ENCODE measurements at places on chromosomes 3 and 15.

DNA sequence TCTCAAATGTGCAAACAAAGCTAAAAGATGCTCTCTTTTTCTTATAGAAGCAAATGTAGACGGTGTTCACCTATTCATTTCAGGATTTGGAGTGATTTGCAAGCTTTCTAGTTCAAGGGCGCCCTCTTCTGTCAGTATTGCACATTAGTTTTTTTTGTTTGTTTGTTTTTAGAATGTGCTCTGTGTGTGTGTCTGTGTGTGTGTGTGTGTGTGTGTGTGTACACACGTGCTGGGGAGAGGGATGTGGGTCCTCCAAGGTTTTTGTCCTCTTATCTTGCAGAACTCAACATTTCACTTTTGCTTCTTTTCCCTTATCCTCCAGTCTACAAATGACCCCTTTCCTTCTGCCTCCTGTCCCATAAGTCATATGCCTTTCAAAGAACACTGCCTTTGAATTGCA lies 23.5 kb downstream of the DNAH1 start:
- peak; percentile 60 for DNase-seq

DNA sequence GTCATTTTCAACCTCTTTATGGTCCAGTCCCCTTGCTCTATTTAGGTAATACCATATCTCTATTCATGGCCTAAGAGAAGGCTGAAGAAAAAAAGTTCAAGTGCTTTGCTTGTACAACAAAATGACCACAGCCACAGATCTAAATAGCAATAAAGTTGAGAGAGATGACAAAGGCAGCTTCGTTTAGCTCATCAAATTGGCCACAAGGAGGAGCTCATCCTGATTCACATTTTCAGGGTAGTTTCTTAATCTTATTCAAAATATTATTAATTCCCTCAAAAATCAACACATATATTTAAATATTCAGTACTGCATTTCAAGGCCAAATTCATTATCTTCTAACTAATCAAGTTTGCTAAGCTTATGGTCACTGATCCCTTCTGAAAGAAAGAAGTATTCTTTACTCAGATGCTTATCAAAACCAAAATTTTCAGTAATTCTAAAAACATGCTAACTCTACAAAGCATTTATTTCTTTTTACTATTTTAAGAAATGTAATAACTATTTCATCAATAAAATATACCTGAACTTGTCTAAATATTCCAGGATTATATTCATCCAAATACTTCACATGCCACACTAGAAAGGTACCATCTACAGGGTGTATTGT lies 85.5 kb downstream of the DMXL2 start:
- DNase-seq, result no peak

DNA sequence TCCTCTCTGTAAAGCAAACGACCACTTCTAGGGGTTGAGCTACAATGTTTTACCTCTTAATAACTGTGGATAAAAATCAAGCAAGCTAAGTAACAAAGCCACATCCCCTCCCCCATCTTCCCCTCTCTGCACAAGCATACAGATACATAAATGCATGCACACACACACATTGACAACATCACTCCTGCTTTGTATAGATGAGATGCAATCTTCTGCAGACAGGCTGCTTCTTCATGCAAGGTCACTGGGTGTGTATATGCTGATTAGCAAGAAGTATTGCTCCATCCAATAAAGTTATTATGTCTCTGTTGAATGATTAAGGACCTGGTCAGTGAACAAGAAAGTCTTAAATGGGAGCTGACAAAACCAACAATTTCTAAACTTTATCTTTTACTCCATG lies 8.8 kb upstream of the ATP11B start:
- DNase-seq, result no peak

DNA sequence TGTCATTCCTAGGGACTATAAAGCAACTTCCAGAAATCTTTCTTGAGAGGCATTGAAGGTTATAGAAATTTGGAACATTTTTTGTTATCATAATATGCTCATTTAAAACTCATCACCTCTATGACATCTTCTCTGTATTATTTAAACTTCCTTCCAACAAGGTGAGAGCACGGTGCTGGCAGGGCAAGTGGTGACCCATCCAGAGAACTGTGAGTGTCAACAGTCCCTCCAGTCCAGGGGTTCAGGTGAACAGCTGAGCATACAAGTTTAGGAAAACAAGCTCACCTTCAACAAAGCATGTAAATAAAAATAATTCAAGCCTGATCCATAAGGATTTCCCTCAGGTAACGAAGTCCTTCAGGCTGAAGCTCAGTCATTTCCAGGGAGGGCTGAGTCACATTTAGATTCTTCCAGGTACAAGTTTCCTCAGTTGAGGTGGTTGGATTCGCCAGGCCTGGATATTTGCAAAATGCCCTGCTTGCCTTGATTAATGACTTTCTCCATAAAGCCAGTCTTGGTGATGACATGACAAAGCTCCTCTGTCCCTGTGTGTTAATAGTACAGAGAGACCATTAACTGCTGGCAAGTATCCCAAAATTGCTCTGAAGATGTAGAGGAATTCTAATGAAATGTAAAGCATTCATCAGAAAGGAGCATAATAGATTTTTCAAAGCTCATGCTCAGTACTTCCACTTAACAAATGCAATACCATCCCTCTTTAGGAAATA lies 263.6 kb upstream of the GADL1 start:
- DNase-seq, result no peak

DNA sequence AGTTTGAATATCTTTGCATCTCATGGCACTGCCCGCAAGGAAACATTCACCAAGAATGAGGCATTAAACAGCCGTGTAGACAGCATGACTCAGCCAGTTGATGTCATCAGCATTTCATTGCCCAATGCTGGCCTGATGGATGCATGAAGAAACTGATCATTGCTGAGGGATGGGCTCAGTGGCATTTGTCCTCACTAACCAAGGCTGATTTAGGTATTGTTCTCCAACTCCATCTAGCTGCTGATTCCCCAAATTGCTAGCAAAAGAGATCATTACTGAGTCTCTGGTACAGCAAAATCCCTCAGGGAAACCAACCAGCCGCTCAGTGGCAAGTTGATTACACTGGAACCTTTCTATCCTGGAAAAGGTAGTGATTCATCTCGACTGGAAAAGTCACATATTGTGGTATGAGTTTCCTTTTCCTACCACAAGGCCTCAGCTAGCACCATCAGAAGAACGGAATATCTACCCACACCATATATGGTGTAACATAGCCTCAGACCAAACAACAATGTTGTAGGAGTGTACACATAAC lies 186.5 kb upstream of the GAP43 start:
- DNase-seq, result no peak

- DNase-seq, result no peak
Observed at GRCh38 chr15:77818484-77819047, 185.9 kb upstream of the LINGO1 start.

GRCh38 chr3:106022913-106023312 lies 154.1 kb upstream of the CBLB start:
- DNase-seq, result no peak

DNA sequence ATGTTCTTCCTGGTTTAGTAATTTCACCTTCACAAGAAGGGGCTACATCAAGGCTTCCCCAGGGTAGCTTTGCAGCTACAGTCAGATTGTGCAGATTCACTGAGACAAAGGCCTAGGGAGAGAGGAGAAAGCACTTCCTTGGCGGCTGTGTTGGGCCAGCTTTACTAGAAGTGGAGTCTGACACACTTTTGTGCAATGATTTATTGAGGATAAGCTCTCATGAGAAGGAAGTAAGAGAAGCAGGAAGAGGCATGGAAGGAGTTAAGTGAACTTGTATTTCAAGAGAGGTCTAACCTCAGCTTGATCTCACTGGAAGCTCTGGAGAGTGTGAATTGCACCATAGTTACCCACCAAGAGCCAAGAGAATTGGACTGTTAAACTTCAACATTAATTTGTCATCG lies 78.9 kb downstream of the TGFBR2 start:
- DNase-seq, result no peak

DNA sequence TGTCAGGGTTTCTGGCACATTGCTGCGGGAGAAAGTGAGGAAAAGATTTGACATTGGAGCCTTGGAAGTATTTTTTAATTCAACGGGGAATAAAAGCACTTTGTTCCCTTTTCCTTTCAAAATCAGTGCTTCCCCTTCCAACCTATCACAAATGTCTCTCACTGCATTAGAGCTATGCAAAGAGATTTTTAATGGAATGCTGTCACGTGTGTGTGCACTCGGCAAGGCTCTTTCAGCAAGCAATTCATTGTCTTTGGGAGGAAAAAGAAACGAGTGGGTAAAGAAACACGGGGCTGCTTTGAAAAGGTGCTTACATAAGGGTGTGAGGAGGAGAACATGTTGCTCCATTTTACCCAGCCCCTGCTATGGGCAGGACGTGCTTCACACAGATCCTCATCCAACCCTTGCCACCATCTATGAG lies 490.4 kb upstream of the PROK2 start:
- DNase-seq, result no peak

DNA sequence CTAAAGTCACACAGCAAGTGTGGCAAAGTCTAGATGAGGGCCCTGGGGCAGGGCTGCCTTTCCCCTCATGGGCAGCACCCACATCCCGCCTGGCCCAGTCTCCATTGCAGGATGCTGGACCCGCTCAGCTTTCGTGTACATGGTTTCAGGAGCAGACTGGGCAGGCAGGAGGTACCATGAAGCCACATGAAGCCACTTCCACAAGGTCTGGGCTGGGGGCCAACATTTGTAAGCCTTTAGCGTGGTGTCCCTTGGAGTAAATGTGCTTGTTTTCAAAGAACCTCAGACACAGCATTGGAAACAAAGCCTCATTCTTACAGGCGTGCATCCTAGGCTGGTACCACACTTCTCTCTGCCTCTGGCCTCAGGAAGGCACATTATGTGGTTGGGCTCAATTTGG lies 34.5 kb downstream of the UMPS start:
- no peak for DNase-seq

DNA sequence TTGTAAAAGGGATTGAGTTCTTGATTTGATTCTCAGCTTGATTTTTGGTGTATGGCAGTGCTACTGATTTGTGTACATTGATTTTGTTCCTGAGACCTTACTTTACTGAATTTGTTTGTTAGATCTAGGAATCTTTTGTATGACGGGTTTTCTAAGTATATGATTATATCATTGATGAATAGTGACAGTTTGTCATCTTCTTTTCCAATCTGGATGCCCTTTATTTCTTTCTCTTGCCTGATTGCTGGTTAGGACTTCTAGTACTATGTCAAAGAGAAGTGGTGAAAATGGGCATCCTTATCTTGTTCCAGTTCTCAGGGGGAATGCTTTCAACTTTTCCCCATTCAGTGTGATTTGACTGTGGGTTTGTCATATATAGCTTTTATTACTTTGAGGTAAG lies 103.0 kb downstream of the DOCK3 start:
- DNase-seq, result no peak

DNA sequence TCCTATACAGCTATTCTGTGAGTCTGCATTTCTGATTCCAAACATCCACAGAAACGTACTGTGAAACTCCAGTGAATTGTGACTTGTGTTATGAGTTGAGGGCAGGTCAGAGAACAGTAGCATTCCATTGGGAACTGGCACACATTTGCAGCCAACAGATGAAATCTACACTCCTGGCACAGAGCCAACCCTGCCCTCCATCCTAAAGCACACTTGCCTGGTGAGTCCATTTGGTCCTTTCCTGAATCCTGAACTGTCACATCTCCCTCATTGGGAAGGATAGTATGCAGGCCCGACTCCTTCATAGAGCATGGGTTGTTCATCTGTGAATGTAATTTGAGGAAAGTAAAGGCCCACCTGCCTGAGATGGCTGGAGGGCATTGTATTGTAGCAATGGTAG lies 314.3 kb upstream of the RASGRP1 start:
- DNase-seq, result no peak

- no peak for DNase-seq
Observed at GRCh38 chr15:77060546-77060945, 10.4 kb downstream of the TSPAN3 start.

- DNase-seq, result no peak
Observed at GRCh38 chr3:28699283-28699682, 350.7 kb upstream of the AZI2 start.

GRCh38 chr15:93312891-93313486 lies 224.0 kb upstream of the RGMA start:
- DNase-seq, result no peak

DNA sequence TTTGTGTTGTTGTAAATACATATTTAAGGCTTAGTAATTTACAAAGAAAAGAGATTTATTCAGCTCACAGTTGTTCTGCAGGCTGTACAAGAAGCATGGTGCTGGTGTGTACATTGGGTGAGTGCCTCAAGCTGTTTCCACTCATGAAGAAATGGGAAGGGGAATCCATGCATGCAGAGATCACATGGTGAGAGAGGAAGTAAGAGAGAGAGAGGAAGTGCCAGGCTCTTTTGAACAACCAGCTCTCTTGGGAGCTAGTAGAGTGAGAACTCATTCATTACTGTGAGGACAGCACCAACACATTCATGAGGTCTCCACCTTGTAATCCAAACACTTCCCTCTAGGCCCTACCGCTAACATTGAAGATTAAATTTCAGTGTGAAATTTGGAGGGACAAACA lies 909.2 kb downstream of the NSUN3 start:
- DNase-seq, result no peak

- no peak for DNase-seq
Observed at GRCh38 chr15:62564886-62565633, 400.0 kb upstream of the C2CD4B start.

DNA sequence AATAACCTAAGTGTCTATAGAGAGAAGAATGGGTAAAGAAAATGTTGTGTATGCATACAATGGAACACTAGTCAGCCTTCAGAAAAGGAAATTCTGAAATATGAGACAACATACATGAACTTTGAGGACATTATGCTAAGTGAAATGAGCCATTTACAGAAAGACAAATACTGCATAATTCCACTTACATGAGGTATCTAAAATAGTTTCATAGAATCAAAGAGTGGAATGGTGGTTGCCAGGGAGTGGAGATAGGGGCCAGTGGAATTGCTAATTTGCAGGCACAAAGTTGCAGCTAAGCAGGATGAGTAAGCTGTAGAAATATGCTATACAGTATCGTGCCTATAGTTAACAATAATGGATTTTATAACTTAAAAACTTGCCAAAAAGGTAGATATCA lies 779.6 kb upstream of the ARPP21 start:
- no peak for DNase-seq

DNA sequence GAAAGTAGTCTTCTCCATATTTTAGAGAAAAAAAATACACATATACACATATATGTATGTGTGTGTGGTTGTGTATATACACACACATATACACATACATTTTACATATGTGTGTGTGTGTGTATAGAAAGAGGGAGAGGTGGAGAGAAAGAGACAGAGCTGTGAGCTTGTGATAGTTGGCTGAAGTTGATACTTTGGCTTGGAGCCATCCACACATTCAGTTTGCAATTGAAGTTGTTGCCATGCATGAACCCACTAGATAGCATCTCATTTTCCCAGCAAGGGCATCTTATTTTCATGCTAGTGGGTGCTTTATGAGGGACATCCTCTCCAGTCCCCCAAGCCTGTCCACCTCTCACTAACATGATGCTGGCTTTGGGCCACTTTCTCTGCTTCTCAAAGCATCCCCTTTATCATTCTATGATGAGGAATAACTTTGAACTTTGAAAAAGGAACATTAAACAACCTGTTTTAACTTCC lies 228.6 kb downstream of the ZNF621 start:
- DNase-seq, result no peak

- DNase-seq, result no peak
Observed at GRCh38 chr15:39976291-39977274, 42.7 kb downstream of the EIF2AK4 start.

GRCh38 chr3:176650478-176650877 lies 546.8 kb downstream of the TBL1XR1 start:
- no peak for DNase-seq

GRCh38 chr3:43769885-43770425 lies 79.2 kb downstream of the ABHD5 start:
- peak; percentile 38 for DNase-seq

- DNase-seq, result no peak
Observed at GRCh38 chr3:19725000-19725399, 209.0 kb downstream of the EFHB start.

- no peak for DNase-seq
Observed at GRCh38 chr3:197381371-197381770, 83.0 kb upstream of the DLG1 start.

Data from CD4-positive, alpha-beta T cell treated with Interleukin-4 for 1 hour (primary cell).